Activated CD4-positive, alpha-beta T cell treated with anti-CD3 and anti-CD28 coated beads, Interleukin-2, Interleukin-4, amounts not matched to agents 100 ng/mL and 50 ng/mL, durations not matched to agents 16 hours and 8 hours (primary cell): ENCODE measurements at places on chromosomes 4 and X.

DNA sequence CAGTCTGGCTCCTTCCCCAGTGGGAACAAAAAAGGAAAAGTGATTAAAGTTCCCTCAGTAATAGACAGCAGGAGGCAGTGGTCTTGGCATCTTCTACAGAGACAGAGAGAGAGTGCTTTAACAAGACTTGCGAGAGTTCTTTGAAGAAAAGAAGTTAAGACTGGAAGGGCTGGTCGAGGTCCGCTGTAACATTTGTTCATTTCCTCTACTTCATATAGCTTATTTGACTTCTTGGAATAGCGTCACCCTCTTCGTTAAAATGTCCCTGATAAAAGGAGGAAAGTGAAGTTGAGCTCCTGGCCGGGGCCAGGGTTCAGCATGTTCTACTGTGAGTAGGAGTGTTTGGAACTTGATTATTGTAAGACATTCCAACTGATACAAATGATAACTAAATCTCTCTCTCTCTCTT lies 179.8 kb downstream of the SLIT2 start:
- DNase-seq: no peak

GRCh38 chrX:115583496-115584004 lies 22.6 kb downstream of the PLS3 start:
- DNase-seq: no peak

- no peak for DNase-seq
Observed at GRCh38 chr4:146267826-146268225, 53.5 kb downstream of the REELD1 start.

DNA sequence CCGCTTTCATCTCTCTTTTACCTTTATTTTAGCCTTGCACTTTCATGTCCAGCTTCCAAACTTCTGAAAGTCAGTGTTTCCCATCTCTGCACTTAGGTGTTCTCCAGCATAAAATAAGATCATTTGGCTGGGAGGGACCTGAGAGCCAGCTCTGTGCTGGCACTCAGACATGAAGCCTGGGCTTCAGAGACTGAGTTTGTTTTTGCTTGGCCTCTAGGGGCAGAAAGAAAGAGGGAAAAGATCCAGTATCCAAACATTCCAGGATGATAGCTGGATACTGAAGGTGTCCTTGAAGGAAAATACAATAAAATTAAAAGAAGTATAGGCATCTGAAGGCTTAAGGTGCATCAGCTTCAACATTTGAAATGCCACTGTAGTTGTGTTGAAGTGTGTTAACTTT lies 202.4 kb upstream of the ZIC3 start:
- no peak for DNase-seq

GRCh38 chrX:69554321-69554947 lies 50.3 kb downstream of the NALF2 start:
- no peak for DNase-seq

- DNase-seq: peak; percentile 25
Observed at GRCh38 chr4:26992657-26993361, 132.2 kb downstream of the STIM2 start.

DNA sequence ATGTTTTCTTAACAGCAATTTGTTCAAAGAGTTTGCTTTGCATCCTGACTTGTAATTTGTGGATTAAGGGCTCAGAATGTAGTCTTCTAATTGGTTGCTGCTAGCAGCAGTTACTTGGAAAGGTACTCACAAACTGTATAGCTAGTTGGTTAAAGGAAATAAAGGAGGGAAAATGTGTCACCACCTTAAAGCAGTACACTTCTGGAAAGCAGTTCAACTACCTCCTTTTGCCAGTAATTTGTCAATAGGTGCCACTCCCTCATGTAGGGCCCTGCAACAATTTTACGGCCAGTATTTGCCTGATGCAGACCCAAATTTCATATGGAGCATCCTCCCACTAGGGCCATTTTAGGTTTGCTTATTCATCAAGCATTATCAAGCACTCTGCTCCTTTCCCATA lies 20.8 kb downstream of the AMOT start:
- no peak for DNase-seq

DNA sequence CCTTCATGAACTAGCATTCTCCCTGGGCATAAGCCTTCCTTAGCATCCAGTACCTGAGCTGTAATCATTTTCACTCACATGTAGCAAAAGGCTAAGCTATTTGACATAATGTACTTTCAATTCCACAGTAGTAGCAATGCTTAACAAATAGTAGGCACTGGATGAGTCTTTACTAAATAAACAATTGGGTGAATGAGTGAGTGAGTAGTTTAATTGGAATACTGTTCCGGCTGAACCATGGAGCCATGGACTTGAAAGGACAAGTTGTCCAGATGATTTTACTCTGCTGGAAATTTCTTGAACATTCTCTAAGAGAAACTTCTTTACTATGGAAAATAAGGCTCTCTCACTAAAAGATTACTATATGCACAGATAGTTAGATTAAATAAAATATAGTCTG lies 159.3 kb downstream of the FAM47B start:
- no peak for DNase-seq

- no peak for DNase-seq
Observed at GRCh38 chrX:156000361-156000926, 2.9 kb downstream of the IL9R start.

GRCh38 chr4:17096692-17097091 lies 198.2 kb upstream of the LDB2 start:
- DNase-seq: no peak

DNA sequence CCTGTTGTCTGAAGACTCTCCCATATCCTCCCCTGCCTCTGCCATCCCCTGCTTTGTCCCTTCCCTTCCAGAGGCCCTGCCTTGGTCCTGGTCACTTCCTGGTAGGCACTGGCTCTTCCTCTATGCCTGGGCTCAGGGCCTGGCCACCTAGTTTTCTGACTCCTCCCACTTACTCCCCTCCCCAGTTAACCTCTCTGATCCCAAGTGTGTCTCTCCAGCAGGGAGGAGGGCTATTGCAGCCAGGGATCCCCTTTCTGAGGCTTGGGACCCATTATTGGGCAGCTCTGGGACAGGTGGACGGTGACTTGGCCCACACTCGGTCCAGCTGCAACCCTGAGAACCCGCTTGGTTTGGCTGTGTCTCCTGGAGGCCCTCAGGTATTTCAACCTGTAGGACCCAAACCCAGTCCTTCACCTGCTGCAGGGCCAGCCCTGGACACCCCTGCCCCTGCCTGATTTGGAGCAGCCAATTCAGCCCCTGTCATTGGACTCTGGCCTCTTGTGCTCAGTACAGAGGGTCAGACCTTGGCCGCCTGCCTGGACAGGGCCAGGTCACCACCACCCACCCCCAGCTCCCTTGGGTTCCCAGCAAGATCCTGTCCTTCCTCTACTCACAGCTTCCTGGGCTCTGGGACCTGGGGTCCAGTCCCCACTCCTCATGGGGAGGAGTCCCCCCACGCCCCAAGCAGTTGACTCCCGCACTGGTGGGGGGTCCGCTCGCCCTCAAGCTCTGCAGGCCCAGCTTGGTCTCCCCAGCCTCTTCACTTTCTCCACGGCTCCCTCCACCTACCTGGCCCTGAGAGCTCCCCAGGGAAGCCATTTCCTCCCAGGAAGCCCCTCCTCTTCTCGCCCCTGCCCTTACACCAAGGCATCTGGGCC lies 1.1 kb upstream of the SH3BP2 start:
- no peak for DNase-seq

DNA sequence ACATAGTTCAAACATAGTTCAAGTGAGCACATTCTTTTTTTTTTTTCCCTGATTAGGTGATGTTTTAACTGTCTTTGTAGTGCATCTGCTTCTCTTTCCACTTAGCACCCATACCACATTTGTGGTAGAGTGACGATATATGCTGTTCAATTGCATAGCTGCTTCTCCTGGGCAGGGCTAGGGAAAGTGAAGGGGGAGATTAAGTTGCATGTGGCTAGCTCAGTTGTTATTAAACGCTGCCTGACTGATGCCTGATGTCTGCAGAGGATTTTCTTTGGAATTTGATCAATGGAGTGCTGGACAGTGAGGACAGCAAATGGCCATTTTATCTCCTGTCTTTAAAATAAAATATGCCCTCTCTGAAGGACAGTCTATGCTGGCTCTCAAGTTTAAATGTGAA lies 63.7 kb downstream of the ANK2 start:
- DNase-seq: no peak

GRCh38 chr4:15425520-15425919 lies 2.3 kb upstream of the C1QTNF7 start:
- DNase-seq: peak; percentile 37

- no peak for DNase-seq
Observed at GRCh38 chr4:107853444-107854355, 29.0 kb downstream of the SGMS2 start.

GRCh38 chr4:24666316-24666715 lies 82.0 kb upstream of the DHX15 start:
- no peak for DNase-seq

DNA sequence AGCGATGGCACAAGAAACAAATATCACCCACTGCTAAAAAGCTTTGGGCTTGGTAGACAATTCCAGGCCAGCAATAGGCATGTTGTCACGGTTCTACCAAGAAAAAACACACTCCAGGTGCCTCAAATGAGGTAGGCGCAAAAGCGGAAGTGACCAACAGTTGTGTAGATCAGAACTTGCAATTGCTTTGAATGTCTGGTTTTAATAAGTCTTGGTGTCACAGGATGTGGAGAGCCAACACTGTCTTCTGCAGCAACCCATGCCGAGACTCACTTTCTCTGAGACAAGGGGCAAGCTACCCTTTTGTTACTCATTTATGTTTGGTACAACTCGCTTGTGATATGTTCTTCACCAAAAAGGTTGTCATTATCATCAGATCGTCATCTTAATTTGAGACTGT lies 188.8 kb downstream of the HS6ST2 start:
- no peak for DNase-seq

DNA sequence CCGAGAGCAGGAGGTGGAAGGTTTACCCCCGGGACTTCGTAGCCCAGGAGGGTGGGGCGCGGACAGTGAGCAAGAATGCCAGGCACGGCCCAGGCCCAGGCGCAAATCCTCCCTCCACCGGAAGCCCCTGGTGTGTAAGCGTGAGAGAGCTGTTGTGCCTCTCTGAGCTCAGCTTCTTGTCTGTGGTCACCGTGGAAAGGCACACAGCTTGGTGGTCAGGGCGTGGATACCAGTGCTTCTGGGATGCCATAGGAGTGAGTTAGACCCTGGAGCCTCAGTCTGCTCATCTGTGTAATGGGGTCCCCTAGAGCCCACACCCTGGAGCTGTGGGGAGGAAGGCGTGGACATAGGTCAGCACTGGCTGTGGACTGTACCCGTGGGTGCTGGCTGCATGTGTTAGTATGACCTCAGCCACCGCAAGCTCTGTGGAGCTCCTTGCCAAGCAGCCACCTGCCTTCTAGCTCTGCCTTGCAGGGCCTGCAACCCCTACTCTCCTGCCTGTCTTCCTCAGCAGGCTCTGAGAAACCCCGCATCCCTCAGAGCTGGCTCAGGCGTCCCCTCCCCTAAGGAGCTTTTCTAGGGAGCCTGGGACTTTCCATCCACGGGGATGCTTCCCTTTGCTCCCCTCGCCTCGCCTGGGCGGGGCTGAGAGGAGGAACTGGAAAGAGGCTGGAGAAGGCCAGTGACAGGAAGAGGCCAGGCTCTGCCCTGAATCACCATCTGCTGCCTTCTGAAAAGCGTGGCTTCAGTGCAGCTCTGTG lies 28.0 kb upstream of the AFAP1 start:
- DNase-seq: no peak

DNA sequence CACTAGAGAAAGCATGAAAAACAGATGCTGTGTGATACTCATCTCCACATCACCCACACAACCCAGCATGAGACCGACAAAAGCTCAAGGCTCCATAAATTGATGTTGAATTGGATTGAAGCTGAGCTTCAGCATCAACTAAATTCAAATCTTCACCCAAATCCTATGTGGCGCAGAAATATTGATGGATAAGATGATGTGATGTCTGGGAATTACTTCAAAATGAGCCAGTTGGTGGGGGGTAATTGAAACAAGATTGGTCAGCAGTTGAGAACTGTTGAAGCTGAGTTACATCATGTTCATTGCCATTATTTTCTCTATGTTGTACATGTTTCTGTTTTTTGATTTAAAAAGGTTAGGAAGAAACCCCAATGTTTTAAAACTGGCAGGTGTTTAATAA lies 166.5 kb upstream of the STS start:
- DNase-seq: no peak

GRCh38 chrX:39335513-39336235 lies 534.4 kb downstream of the MID1IP1 start:
- DNase-seq: no peak

GRCh38 chr4:8115916-8116315 lies 42.7 kb downstream of the ABLIM2 start:
- no peak for DNase-seq

- no peak for DNase-seq
Observed at GRCh38 chrX:38426785-38427184, 74.4 kb downstream of the OTC start.

DNA sequence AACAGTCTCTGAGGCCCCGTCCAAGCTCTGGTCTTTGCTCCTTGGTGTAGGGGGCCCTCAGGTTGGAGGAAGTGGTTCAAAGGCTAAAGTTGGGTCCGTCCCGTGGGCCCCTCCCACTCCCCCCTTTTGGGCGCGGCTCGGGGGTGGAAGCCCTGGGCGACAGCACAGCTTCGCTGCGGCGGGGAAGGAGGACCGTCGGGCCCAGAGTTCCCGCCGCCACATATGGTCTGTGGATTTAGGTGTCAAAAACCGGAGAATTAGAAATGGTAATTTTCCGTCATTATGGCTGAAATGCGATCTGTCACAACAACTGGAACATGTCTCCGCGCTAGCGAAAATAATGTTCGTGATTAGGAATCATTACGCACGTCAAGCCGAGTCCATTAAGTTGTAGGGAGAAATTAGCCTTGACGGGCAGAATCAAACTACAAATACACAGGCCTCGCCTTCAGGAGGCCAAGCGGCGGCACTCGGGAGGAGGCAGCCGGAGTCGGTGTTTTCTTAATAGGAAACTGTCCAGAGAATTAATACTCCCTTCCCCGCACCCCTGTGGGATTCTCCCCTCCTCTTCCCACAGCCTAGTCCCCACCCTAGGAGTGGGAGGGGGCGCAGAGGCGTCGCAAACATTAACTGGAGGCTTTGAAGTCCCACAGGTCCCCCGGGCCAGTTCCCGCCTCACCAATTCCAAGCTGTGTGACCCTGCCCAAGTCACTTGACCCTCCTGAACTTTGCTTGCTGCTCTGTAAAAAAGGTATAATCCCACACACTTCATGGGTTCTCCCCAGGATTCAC lies 15.0 kb downstream of the NKX3-2 start:
- DNase-seq: no peak

DNA sequence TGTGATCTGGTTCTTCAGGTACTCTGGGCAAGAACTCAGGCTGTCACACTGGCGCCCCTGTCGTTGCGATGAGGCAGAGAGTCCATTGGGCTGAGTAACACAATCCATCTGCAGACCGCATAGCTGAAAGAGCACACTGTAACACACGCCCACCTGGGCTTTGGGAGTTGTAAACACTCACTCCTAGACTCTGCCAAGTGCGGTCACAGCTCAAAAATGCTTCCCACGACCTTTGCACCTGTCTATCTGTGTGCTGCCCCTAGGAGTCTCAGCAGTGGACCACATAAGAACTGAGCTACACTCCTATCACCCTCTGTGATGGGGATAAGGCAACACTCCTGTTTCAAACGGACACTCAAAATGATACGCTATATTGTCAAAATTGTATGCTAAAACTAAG lies 2028.3 kb downstream of the PCDH7 start:
- DNase-seq: no peak

- peak; percentile 93 for DNase-seq
Observed at GRCh38 chr4:102868781-102869568, at the start of gene CISD2. Gene CISD2 (plus strand): TSS chr4:102868992. CDS start chr4:102869085, 93 bp downstream.
